EL (cell line): ENCODE measurements at places on chromosomes 11 and 22.

- DNase-seq = no peak
Observed at GRCh38 chr11:23111527-23111926, 251.3 kb upstream of the CCDC179 start.

- peak; percentile 41 for DNase-seq
Observed at GRCh38 chr11:76380159-76380976, 564 bp downstream of the THAP12 start.

DNA sequence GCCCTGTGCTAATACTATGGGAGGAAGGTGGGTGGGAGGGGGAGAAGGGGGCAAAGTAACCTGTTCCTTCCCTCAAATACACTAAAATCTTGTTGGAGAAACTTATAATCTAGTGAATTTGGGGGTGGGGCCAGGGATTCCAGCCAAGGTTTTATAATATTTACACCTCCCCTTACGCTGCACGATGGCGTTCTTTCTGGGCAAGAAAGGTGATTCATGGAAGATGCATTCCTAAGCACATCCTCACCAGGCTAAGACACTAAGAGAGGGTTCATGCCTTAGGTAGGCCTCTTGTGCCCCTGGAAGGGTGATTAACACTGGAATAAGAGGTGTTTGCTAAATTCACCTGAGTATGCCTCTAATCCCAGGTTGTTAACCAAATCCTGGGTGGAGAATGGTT, 82.6 kb downstream of the BARX2 start:
- DNase-seq = no peak

- no peak for DNase-seq
Observed at GRCh38 chr11:128476049-128476448, 111.3 kb downstream of the ETS1 start.

- peak; percentile 97 for DNase-seq
Observed at GRCh38 chr11:121466063-121466794, 13.5 kb upstream of the SORL1-AS1 start.

- DNase-seq = no peak
Observed at GRCh38 chr11:20536784-20537183, 62.6 kb upstream of the SLC6A5 start.

- peak; percentile 45 for DNase-seq
Observed at GRCh38 chr11:12674936-12675696, 895 bp downstream of the TEAD1 start.

DNA sequence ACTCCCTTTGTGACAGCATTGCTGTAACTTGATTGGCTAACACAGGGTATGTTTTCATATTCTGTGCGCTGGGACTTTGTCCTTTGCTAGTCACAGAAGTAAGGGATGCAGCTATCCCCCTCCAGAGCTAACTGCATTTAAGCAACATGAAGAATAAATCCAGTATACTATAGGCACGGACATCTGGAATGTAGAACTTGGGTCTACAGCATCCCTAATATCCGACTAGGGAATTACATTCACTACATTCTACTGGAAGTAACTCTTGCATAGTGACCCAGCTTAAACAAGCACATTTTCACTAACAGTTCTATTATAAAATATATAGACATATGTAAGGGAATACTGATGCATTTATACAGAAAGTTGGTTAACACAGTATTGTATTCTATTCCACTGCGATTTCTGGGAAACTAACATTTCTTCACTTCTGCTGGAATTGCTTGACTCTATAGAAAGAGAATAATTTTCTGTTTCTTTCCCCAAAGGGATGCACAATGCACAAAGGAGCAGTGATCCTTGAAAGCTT, 13.1 kb downstream of the VSIG10L2 start:
- no peak for DNase-seq
